ENCODE measurements at places on chromosomes 5 and 9.

DNA sequence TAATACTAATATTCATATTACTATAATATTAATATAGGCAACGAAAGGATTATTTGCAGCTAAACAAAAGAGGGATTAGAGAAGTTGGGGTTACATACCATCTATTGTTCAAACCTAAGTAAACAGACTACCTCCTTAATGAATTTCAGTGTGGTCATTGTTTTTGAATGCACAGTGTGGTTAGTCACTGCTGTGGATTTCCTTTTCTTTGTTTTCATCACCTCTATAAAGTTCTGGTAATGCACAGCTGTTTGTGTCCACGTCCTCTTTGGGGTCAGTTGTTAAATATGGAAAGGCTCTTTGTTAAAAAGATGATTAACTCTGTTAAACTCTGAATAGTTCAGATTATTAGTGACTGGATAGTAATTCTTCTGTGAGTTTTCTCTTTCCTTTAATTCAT, 233.6 kb downstream of the MAST4 start:
- DNase-seq, result no peak

- DNase-seq, result no peak
These were observed 211.2 kb downstream of the NXNL2 start for GRCh38 chr9:88746029-88746742.

DNA sequence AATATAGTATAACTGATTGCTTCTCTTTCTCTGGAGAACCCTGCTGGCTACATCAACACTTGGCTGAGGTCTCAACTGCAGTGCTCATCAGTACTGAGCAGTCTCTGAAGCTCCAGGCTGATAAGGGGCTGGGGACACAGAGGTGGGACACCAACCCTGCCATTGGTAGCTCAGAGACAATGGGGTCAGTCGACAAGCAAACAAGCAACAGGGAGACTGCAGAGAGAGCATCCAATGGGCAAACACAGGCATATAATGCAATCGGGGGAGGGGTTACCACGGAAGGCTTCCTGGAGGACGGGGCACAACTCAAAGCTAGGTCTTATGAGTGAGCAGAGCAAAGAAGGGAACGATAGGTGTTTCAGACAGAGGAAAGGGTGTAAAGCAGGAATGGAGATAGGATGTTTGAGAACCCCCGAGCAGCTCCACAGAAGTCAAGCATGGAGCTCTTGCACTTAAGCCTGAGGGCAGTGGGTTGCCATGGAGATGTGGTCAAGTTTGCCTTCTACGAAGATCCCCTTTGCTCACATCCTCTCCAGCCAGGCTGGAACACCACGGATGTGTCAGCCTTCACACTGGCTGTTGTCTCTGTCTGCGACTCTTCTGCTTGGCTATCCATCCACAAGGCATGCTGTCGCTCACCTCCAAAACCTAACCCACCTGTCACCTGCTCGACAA, 21.5 kb upstream of the AKNA start:
- DNase-seq, result no peak

- no peak for DNase-seq
These were observed 177.3 kb upstream of the DMAC1 start for GRCh38 chr9:7976856-7977255.
